Neural crest cell (in vitro differentiated cells): ENCODE measurements at places on chromosomes 4 and X. TPM values are rescaled to one million over a fixed set of nuclear protein-coding genes. Genes with fewer than 3 reads are reported as not detected.

Gene CD99L2
- 38.2 and 40.1 TPM in 2 replicates for total RNA-seq

Gene TECRL
- total RNA-seq: not detected in 2 replicates

Gene PHOX2B
- total RNA-seq: 28.4 and 28.5 TPM in 2 replicates

Gene BANK1
- total RNA-seq: 0.11 and 0.44 TPM in 2 replicates

Gene ZNF674
- total RNA-seq: 4.7 and 6.2 TPM in 2 replicates

Gene CLDN22
- not detected in 2 replicates for total RNA-seq

Gene XAGE2
- total RNA-seq: not detected in 2 replicates

Gene PSAPL1
- total RNA-seq: not detected in 2 replicates

Gene IL13RA1
- 9.9 and 10.2 TPM in 2 replicates for total RNA-seq

Gene IL1RAPL2
- 0.50 and 0.58 TPM in 2 replicates for total RNA-seq

Gene SOD3
- 0.16 and 0.32 TPM in 2 replicates for total RNA-seq

Gene PPEF1
- 0.26 and 0.52 TPM in 2 replicates for total RNA-seq

Gene MGAT4D
- total RNA-seq: not detected in 2 replicates

Gene KCND1
- 1.2 TPM in 2 replicates for total RNA-seq

Gene SCML2
- 13.6 and 14.2 TPM in 2 replicates for total RNA-seq

Gene CRMP1
- total RNA-seq: 245 and 251 TPM in 2 replicates

Gene TEX11
- total RNA-seq: not detected in 2 replicates

Gene MAGEH1
- 24.8 and 27.5 TPM in 2 replicates for total RNA-seq

Gene ATP6AP2
- total RNA-seq: 46.7 and 49.6 TPM in 2 replicates

Gene PFKFB1
- total RNA-seq: 0.77 and 0.93 TPM in 2 replicates

Gene SORBS2
- total RNA-seq: 34.5 and 42.3 TPM in 2 replicates

Gene NLGN3
- 29.5 and 31.5 TPM in 2 replicates for total RNA-seq

Gene MTNR1A
- 0.98 and 1.2 TPM in 2 replicates for total RNA-seq

Gene CCNI
- total RNA-seq: 396 and 405 TPM in 2 replicates

Gene SPARCL1
- 7.8 and 8.6 TPM in 2 replicates for total RNA-seq

Gene ASMT
- 0.44 TPM in 1 of 2 replicates, not detected in the other for total RNA-seq

Gene UGT2B28
- not detected in 2 replicates for total RNA-seq

Gene ETDB
- total RNA-seq: not detected in 2 replicates

Gene DOCK11
- total RNA-seq: 13.2 and 14.6 TPM in 2 replicates

Gene SPIN4
- total RNA-seq: 12.7 and 12.8 TPM in 2 replicates

Gene IGFBP7
- 0.55 and 0.82 TPM in 2 replicates for total RNA-seq

Gene GABRB1
- not detected in 2 replicates for total RNA-seq

Gene ALG13
- total RNA-seq: 56.7 and 63.4 TPM in 2 replicates

Gene AKAP14
- total RNA-seq: not detected in 2 replicates

Gene PDE6B
- total RNA-seq: 3.4 and 4.1 TPM in 2 replicates

Gene ARMCX2
- total RNA-seq: 79.9 and 85.6 TPM in 2 replicates

Gene HNRNPH2
- total RNA-seq: 73.3 and 74.0 TPM in 2 replicates

Gene MND1
- total RNA-seq: 33.6 and 36.1 TPM in 2 replicates

Gene FAM149A
- 4.5 and 5.6 TPM in 2 replicates for total RNA-seq

Gene PUDP
- 75.0 and 75.8 TPM in 2 replicates for total RNA-seq

Gene GPRIN3
- total RNA-seq: 0.70 and 0.71 TPM in 2 replicates

Gene TMPRSS11F
- total RNA-seq: not detected in 2 replicates

Gene NDST3
- 5.7 and 5.9 TPM in 2 replicates for total RNA-seq

Gene CCDC149
- total RNA-seq: 9.2 and 11.9 TPM in 2 replicates

Gene CASK
- total RNA-seq: 57.8 and 63.4 TPM in 2 replicates

Gene FAM114A1
- total RNA-seq: 11.3 and 13.4 TPM in 2 replicates

Gene FAT1
- total RNA-seq: 127 and 130 TPM in 2 replicates

Gene ZIC3
- 2.2 and 2.3 TPM in 2 replicates for total RNA-seq

Gene USP26
- total RNA-seq: not detected in 2 replicates

Gene NPNT
- total RNA-seq: not detected in 2 replicates

Gene LDB2
- 9.6 and 12.7 TPM in 2 replicates for total RNA-seq

Gene MAGEC1
- not detected in 2 replicates for total RNA-seq

Gene HTRA3
- total RNA-seq: 3.4 and 3.7 TPM in 2 replicates
